ENCODE measurements at places on chromosomes 13 and 19. TPM values are rescaled to one million over a fixed set of nuclear protein-coding genes. Genes with fewer than 3 reads are reported as not detected.

DNA sequence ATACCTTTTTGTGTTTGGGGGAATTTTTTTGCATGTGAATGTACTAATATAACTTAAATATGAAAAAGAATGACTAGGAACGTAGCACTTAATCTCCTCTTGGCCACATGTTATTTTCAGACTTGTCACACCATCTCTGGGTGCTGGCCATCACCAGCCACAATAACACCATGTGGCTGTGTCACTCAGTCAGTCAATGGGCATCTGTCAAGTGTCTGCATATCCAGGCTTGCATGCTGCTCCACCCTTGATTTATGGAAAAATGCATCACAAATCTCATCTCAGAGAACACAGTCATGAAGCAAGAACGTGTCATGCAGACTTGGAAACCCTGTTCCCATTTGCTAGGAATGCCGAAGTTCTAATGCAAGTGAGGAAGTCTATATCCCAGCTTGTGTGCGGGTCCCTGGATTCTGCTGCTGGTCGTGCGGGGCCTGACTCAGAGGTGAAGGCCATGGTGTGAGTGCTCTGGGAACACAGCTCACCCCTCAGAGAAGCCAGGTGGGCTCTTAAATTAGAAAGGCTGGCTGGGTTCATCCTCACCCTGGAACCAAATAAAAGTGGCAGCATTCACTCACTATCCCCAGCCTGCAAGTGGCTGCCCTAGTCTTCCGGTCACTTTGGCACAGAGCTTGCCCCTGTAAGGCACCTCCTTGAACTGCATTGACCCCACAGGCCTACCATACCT is 53.6 kb upstream of the ARHGEF7 start:
- no peaks in the 10 kb centered on the region for H3K36me3 ChIP-seq
- peaks cover 5% of the 10 kb centered on the region for H3K27me3 ChIP-seq
- DNase-seq = no peak
- H3K4me3 ChIP-seq = no peak overlapping the region
- no peaks in the 10 kb centered on the region for H3K4me1 ChIP-seq
- no peak overlapping the region for H3K27ac ChIP-seq

GRCh38 chr19:18014197-18014596 is 6.2 kb downstream of the ARRDC2 start:
- no peak for DNase-seq
- H3K36me3 ChIP-seq = no peaks in the 10 kb centered on the region
- H3K4me3 ChIP-seq = no peak overlapping the region
- peaks cover 2% of the 10 kb centered on the region for H3K4me1 ChIP-seq
- H3K27ac ChIP-seq = no peak overlapping the region

PPP2R1A gene
- 316 TPM for total RNA-seq

ETV2 gene
- total RNA-seq = not detected

ZFP82 gene
- total RNA-seq = 6.6 TPM
